ENCODE measurements at places on chromosomes 3 and 15.

GRCh38 chr3:193240850-193241706 is at the start of gene PLAAT1:
Gene PLAAT1 (plus strand): TSS chr3:193241222. CDS start chr3:193255651, 14,429 bp downstream.
- no peak for DNase-seq

DNA sequence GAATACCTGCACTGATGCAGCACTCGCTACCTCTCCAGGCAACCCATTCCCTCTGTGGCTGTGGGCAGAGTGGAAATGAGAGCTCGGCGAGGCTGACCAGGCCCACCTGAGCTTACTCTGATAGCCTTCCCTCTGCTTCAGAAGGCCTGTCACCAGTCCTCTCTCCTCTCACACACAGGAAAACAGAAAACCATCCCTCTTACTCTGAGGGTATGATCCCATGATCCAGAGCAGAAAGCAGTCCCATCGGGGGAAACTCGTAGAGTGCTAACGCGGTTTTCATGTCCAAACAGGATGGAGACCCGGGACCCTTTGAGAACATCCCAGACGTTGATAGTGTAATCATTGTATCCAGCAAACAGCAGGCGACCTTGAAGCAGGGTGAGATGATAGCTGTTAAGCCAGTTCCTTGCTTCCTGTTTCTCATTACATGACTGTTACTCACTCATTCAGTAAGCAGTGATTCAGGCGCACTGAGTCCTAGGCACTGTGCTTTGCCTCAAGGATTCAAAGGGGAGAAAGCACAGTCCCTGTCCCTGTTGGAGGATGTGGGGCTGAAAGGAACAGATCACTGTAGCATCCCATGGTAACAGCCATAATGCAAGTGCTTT is 11.8 kb upstream of the BCL2L10 start:
- DNase-seq, result no peak

DNA sequence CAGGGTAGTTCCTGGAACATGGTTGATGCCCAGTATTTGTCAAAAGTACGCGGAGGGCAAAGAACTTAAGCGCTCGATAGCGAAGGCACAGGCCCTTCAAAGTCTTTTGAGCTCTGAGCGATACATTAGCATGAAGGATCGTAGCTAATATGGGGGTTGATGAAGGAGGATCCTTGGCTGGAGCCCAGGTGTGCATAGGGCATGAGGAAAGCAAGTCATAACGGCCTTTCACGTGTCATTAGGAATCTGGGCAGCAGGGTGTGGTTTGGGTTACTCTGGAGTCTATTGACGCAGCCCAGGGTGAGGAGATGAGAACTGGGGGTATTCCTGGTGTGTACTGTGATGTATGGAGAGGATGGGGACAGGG is 31.7 kb downstream of the SPINK8 start:
- DNase-seq, result no peak

GRCh38 chr15:55289011-55289745 is 435 bp downstream of the RAB27A start:
- no peak for DNase-seq

GRCh38 chr3:66138336-66139313 is 82.2 kb upstream of the SLC25A26 start:
- DNase-seq, result no peak

GRCh38 chr3:15955968-15956367 is 158.2 kb upstream of the ANKRD28 start:
- DNase-seq, result no peak

DNA sequence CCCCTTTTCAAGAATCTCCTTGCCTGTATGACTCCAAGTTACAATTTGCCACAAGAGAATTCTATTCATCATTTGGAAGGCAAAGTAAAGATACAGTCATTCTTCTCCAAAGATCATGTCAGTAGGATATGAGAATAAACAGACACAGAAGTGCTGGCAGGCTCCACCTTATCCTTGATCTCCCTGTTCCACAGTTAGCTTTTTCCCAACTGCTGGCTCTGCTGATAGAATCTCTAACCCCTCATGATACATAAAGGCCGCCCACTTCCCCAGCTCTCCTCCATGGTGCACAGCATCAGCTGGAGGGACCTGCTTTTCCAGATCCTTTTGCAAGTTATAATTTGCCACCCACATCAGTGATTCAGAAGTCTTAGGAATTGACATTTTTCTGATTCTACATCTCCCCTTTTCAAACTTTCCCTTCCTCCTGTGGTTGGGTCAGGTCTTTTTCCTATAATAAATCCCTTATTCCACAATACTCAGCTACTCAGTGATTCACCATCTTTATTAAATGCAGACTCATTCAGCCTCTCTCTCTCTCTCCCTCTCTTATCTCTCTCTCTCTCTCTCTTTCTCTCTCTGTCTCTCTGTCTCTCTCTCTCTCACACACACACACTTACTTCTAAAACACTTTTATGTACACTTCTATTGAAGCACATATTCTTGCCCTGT is 465.4 kb downstream of the GBE1 start:
- DNase-seq, result no peak

- no peak for DNase-seq
Measured at GRCh38 chr3:131713416-131714123, 210.8 kb upstream of the MRPL3 start.

DNA sequence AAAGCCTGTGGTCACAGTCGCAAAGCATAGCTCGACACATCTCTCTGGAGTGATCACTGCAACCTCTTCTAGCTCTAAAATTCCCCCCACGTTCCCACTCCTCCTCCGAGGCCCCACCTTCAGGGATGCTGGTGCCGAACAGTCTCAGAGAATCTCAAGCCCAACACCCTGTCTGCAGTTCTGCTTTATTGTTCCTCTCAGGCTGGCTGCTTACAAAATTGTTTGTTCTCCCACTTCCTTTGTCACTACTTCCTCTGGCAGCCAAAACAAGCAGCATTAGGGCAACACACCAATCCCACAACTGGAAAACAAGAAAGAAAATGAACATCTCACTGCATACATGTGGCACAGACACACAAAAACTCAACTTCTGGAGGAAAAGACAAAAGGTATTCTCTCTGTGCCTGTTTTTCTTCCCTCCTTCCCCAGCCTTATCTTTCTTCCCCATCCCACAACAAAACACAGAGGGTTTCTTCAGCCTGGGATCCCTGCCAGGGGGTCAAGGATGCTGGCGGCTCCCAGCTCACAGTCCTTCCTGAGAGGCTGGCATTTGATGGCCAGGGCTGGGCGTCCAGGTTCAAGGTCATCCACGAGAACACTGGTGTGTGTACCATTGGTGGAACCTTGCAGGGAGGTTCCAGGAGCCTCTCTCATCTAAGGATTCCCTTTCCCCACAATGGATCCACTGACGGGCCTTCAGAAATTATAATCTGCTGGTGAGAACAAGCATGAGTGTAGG is 108.4 kb downstream of the TMCO5A start:
- DNase-seq, result no peak

DNA sequence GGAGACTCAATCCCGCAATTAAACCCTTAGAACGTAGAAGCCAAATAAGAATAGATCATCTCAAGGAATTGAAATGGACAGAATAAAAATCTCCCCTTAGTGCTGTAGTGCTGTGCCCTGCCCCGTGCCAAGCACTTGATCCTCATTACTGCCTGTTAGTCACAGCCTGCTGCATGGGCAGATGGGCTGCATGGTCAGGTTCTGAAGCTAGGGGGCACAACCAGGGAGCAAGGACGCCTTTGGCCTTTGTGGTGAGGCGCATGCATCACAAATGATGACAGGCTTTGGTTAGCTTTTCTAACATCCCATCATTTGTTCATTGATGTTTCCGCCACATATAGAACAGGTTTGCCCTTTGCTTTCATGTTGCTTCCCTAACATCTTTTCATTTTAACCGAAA is 336.3 kb upstream of the ADAMTS9 start:
- DNase-seq, result no peak

DNA sequence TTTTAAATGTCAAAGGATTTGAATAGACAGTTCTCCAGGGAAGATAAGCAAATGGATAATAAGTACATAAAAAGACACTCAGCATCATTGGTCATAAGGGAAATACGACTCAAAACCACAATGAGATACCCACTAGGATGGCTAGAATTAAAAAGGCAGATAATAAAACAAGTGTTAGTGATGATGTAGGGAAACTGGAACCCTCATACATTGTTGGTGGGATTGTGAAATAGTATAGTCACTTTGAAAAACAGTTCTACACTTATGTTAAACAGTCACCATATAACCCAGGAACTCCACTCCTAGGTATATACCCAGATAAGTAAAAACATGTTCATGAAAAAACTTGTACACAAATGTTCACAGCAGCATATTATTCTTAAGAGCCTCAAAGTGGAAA is 72.5 kb downstream of the GPR156 start:
- no peak for DNase-seq

DNA sequence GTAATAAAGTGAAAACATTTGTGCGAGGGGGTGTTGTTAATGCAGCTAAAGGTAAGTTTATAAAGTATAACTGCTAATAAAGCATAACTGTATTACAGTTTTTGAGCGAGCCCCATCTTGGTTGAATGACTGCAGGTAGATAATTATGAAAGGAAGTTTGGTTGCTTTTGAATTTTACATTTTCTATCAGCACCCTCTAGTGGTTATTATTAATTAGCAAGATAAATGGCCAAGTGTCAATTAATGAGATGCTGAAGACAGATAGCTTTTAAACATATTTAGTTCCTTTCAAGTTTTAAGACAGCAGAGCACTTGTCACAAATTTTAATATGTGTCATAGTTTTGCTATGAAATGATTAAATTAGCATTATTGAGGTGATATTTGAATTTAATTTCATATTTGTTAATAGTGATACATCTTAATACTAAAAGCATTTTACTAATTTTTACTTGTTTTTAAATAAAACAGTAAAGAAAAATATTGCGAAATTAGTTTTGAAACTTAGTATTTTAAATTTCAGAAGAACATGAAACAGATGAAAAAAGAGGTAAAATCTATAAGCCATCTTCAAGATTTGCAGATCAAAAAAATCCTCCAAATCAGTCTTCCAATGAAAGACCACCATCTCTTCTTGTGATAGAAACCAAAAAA is 15.1 kb downstream of the U2SURP start:
- DNase-seq, result no peak

- DNase-seq, result no peak
Measured at GRCh38 chr3:131323014-131323413, 58.6 kb upstream of the NUDT16 start.

DNA sequence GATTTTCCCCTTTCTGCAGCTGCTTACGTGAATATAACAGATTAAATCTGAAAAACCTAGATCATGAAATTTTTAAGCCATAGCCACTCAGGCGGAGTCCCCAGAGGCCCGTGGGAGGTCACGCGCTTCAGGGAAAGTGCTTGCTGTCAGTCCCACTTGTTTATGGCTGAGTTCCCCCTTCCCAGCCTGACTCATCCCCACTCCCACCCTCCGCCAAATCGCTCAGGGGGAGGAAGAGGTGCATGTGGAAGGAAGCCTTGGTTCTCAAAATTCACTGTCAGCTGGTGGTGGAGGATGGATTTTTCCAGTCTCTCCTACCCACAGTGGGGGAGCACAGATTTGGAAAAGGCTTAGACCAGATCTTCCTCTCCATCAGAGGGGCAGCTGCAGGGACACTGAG is 67.4 kb downstream of the CORO2B start:
- DNase-seq, result no peak

DNA sequence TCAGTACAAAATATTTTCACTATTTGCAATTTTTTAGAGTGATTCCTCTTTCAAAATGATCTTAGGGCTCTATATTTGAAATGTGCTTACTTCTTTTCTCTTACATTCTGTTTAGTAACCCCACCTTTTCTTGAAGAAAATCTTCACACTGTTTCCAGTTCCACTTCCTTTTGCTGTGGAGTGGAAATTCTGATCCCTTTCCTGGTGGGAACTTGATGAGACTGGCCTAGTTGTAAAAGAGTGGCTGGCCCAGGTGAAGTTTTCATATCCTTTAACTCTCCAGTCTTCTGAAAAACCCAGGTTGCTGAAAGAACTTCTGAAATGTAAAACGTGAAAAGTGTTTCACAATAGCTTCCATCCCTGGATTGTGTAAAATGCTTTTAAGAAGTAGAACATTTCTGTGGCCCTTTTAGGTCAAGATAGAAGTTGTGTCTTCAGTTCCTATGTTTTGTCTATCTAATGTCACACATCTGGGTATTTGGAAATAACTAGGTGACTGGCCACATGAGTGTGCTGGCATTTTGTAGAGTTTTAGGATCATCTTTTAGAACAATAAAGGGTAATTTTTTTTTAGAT is 84.8 kb upstream of the LRIG1 start:
- DNase-seq, result no peak

All from SIG-M5 (cell line).